ENCODE measurements at places on chromosomes 2 and 18.
A peak's percentile ranks its signal among the peaks of the same experiment; 100 is the strongest.

DNA sequence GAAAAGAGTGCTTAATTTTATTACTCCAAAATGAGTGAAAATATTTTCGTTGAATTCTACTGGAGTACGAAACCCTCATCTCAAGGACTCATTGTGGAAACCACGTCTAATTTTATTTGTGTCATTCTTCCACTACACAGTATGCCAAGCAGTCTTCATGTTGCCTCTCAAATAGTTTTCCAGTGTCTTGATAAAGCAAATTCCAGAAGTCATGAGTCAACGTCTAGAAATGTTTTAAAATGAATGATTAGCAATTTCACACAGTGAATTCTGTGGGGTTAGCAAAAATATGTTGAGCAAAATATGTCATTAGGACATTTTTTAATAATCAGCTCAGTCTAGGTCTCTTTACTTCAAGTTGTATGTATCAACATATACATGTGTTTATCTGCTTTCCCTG is 865.5 kb downstream of the DSC3 start:
- DNase-seq, result no peak

- DNase-seq, result no peak
Measured at GRCh38 chr2:224359569-224359968, 42.3 kb downstream of the FAM124B start.

- no peak for DNase-seq
Measured at GRCh38 chr2:136068581-136069227, 49.2 kb downstream of the CXCR4 start.

GRCh38 chr2:29213888-29214291 is 98.7 kb downstream of the CLIP4 start:
- no peak for DNase-seq

DNA sequence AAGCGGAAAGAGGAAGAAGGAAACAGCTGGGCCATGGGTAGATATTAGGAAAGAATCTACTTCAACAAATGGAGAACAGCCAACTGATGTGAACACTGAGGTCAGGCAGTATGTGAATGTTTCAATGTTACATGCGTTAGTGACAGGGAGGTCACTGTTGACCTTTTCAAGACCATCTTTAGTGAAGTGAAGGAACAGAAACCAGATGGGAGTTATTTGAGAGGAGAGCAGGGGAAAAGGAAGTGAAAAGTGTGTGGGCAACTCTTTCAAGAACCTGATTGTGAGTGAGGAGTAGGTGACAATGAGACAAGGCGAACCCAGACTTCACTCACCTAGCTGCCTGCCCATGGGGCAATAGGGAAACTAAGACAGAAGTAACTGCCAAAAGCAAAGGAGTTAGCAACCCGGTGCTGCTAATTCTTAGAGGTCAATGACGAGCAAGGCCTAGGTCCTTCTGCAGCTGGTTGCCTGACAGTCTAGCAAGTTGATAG is 67.0 kb downstream of the SP3 start:
- DNase-seq, result no peak

GRCh38 chr2:85423525-85423924 is 5.0 kb downstream of the SH2D6 start:
- no peak for DNase-seq

GRCh38 chr18:58045242-58046092 is 1.4 kb downstream of the NEDD4L start:
- peak; percentile 15 for DNase-seq

DNA sequence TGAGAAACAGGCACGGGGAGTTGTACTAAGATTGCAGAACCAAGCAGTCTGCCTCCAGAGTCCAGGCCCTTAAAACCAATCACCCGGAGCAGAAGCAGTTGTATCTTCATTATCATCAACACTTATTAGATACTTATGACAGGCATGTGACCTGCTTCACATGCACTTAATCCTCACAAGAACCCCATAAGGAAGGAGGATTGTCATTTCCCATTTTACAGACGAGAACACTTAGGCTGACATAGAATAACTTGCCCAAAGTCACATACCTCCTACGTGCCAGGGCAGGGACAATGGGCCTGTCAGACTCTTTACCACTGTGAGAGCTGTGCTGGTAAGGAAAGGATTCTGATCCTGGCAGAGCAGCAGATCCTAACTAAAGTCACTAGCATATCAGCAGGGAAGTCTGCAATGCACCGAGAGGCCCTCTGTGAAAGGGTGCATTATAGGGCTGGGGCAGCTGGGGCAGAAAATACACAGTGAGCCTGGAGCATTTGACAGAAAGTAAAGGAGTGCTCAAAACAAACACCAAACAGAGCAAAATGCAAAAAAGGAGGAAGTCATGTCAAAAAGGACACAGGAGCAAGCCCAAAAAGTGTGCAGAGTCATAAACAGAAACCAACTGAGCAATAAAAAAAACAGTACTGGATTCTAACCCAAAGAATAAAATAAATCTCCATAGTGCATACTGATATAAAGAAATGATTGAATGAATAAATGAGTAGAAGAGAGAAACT is 55.9 kb upstream of the SP3 start:
- DNase-seq, result no peak

DNA sequence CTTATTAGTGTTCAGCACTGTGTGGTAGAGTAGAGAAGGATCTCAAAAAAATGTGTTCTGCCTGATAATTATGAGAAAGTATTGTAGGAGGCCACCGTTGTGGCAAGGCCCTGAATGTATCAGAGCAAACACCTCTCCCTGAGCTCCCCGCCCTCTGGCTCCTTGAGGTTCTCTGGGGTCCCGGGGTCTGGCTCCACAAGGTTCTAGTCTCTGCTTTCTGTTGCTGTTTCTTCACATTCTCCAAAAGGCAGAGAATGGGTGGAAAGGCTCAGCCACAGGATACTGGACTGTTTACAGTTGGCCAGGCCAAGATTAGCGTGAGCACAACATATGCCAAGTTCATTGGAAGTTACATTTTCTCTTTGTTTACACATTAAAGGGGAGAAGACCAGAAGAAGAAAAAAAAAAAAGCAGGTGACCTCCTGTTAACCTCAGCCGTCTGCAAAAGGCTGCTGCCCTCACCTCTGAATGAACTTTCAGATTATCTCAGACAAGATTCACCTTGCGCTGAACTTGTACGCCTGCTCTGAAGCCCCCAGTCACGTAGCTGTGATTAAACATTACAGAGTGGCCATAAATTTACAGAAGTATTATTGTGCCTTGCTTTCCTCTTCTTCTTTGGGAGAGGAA is 56.6 kb upstream of the CYP26B1 start:
- no peak for DNase-seq

DNA sequence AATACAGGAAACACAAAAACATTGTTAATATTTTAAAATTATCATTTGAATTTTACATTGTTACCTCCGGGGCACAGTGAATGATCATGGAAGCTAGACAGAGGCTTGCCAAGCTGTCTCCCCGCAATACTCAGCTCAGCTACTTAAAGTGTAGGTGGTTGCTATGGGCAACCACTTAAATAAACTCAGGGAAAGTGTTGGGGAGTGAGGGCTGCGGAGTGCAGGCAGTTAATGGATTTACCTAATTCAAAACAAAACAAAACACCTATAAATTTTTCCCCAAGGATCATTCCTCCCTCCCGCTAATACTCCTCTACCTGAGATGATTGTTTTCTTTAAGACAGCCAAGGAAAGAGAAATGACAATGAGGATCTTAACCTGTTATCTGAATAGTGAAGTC is 349.5 kb downstream of the TGIF1 start:
- no peak for DNase-seq

- DNase-seq, result no peak
Measured at GRCh38 chr2:175553910-175554309, 372.4 kb upstream of the ATP5MC3 start.

DNA sequence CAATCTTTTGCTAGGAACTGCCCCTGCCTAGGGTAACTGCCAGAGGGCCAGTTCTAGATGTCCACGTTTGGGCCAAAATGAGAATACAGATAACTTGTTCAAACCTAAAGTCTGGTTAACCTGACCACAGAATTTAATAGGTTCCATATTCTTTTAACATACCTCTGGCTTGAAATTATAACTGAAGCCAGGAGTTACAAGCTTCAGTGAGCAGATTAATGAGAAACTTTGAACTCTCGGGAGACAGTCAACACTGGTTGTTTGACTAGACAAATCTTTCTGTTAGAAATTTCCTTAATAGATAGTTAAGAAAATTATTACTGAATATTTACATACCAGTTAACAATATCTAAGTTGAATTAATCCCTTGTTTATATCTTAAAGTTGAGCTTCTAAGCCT is 110.0 kb upstream of the KLF7 start:
- DNase-seq, result no peak

GRCh38 chr2:85545780-85546240 is 6.8 kb downstream of the MAT2A start:
- no peak for DNase-seq

- DNase-seq, result no peak
Measured at GRCh38 chr2:117933884-117934354, 80.0 kb downstream of the CCDC93 start.

DNA sequence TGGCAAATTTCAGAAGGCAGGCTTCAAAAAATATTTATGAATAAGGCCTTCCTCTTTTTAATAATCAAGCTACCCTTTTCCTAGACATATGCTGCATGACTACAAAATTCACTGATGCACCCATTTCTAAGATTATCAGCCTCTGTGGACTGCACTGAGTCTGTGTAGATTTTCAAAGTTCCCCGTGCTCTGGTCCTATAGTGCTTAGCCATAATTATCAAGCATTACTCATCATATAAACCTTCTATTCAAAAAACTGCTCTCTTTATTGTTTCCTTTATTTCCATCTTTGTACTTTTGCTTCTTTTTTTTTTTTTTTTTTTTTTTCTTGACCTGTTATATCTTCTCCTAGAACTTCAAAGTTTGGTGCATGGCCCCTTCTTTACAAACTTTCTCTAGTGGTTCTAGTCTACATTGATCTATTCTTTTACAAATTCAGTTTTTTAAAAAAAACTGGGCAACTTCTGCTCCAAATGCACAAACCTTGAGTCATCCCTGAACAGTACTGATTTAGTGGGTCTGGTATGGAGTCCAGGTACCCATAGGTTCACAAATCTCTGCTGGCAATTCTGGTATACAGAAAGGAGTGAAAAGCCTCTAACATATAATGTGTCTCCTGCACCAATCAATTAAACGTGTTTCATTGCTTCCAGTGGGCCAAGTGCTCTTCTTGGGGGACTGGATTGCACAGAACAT is 481.9 kb downstream of the NUP35 start:
- DNase-seq, result no peak

GRCh38 chr2:179787601-179788000 is 73.8 kb downstream of the ZNF385B start:
- no peak for DNase-seq

DNA sequence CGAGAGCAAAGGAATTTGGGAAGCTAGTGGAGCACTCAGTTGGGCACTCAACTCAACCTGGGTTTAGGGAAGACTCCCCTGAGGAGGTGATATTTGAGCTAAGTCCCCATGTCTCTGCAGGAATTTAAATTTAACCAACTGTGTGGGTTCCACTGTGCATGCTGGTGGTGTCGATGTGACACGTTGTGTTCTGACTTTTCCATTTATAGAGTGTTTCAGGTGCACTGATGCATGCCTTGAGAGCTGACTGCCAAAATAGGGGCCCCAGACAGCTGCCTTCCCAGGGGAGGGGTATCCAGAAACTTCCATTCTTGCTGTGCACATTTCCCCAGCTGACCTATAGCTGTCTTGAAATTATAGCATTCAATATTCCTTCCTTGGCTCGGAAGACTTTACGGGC is 63.7 kb upstream of the BCL2L11 start:
- no peak for DNase-seq

DNA sequence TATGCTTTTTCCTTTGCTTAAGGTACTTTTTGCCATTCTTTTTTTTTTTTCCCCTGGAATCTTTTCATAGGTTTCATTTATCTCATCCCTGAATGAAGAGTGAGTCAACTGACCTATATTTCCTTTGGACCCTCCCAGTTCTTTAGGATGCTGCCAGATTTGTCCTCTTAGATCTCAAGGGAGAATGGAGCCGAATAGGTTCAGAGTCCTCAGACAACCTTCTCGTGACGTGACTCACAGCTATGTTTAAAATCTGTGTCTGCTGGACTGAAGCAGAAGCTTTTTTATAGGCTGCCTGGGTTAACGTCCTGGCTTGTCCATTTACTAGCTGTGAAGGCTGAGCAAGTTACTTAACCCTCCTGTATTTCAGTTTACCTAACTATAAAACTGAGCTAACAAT is 358.6 kb downstream of the DLGAP1 start:
- no peak for DNase-seq

DNA sequence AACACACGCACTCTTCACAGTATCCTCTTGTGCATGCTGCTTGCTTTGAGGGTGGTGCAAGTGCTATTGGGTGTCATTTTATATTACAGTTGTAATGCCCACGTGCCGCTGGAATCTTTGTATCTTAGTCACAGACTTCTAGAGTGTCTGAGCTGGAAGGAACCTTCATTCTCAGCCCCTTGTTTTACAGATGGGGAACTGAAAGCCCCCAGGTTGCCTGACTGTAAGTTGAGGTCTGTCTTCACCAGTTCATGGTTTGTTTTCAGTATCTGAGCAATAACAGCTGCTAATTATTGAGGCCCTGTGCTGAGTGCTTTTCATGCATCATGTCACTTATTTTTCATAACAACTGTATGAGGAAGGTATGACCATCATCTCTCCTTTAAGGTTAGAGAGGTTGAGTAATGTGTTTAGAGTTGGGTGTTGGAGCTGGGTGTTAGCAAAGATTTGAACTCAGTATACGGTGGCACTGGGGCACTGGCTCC is 77.0 kb downstream of the PRKCE start:
- no peak for DNase-seq

DNA sequence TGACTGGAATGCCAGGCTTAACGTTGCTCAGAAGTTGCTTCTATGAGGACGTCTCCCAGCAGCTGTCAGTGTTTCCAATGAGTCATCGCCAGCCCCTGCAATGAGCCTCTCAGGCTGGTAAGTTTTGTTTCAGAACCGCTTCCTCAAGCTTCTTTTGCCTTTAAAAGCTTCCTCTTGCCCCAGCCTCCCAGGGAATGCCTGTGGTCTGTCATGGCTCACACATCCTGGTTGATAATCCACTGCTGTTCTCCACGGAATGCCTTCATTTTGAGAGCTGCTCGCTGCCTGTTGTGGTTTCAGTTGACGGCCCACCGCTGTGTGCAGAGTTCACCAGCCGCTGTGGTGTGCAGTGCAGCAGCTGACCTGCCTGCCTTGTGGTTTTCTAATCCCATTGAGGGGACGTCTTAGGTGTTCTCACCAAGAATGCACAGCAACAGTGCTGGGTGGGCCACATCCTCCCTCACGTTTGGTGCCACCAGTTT is 96.4 kb downstream of the RTP5 start:
- DNase-seq, result peak; percentile 84

GRCh38 chr2:96907115-96908041 is 37.5 kb upstream of the SEMA4C start:
- DNase-seq, result no peak
